ENCODE measurements at places on chromosomes 2 and 18.

GRCh38 chr2:8529706-8530277, 152.1 kb upstream of the ID2 start:
- DNase-seq: no peak

DNA sequence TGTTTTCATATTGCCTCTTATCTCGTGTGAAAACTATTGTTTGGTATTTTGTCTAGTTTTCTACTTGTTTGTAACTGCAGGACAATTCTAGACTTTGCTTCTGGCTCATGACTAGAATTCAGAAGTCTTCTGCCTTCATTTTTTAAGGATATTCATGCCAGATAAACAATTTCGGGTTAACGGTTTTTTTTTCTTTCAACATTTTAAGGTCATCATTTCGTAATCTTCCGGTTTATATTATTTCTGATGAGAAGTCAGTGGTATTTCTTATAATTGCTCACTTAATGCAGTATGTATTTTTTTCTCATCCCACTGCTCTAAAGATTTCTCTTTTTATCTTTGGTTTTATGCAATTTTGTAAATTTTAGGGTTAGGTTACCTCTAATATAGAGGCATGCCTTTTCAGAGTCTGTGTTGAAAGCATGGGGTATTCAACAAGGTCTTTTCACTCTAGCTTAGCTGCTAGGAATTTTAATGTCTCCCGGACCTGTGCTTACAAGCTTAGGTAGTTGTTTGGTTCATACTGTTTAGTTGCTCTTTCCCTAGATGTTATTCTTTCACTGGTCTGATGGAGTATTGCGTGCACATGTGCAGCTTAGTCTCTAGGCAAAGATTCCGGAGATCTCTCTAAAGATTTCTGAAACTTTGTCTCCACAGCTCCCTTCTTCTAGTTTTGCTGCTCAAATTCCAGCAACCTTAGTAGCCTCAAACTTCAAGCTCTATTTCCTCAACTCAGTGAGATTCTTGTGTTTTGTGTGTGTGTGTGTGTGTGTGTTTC, 198.1 kb downstream of the MCFD2 start:
- no peak for DNase-seq

DNA sequence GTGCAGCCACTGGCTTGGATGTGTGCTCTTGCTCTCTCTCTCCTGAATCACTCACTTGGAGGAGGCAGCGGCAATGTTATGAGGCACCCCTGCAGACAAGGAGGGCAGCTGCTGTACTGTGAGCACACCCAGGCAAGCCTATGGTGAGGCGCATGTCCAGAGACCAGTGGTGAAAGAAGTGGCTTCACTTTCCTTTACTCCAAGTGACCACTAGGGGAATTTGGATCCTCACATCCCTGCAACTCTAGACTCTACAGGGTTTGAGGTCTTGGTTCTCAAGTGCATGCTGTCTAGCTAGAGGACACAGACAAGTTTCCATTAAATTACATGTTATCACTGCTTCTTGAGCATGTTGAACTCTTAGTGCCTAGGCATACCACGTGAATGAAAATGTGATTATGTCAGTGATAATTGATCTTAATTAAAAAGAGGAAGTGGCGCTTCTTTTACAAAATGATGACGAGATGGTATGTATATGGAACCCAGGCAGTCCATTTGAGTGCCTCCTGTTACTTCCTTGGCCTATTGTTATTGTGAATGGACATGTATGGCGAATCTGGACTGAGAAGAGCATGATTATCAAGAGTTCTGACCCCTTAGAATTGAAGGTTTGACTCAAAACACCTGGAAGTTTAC, 181.0 kb upstream of the CDH2 start:
- no peak for DNase-seq

DNA sequence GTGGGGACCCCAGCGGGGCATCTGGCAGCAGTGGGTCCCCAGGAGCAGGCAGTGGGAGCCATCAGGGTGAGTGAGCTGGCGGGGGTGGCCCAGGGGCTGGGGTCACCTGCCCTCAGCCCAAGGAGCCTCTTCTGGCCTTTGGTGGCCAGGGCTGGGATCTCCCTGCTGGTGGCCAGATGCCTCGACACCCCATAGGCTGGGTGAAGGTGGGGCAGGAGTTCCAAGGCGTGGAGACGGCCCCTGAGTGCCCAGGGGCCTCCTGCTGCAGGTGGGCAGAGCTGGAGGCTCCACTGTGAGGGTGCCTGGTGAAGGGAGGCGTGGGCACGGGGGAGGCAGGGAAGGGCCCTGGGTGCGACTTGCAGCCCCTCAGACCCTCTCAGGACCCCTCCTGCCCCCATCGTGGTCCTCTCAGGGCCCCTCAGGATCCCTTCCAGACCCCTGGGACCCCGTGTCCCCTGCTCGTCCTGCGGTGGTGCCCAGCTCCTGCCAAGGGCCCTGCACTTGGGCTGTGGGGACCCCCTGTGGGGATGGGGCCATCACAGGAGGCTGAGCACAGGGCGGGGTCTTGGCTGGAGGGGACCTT, 5.0 kb upstream of the GPR35 start:
- DNase-seq: no peak

- DNase-seq: no peak
Measured at GRCh38 chr2:158747281-158747680, 47.8 kb upstream of the DAPL1 start.

- DNase-seq: peak; percentile 50
Measured at GRCh38 chr2:43131051-43131889, 95.1 kb downstream of the ZFP36L2 start.

DNA sequence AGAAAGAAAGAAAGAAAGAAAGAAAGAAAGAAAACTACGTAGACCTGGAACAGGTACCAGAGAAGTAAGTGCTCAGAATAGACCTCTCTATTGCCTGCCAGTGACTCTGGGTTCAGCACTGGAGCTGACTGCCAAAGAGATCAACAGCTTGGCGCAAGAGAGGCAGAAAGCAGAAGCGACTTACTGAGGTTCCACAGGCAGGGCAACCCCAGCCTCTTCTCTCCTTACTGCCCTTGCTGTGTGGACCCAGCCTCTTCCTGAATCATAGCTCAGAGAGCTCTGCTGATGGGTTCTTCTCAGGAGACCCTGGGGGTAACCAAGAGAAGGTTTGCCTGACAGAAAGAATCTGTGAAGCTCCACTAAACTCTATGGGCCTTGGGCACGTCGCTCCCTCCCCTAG, 7.1 kb downstream of the CAPN13 start:
- no peak for DNase-seq

DNA sequence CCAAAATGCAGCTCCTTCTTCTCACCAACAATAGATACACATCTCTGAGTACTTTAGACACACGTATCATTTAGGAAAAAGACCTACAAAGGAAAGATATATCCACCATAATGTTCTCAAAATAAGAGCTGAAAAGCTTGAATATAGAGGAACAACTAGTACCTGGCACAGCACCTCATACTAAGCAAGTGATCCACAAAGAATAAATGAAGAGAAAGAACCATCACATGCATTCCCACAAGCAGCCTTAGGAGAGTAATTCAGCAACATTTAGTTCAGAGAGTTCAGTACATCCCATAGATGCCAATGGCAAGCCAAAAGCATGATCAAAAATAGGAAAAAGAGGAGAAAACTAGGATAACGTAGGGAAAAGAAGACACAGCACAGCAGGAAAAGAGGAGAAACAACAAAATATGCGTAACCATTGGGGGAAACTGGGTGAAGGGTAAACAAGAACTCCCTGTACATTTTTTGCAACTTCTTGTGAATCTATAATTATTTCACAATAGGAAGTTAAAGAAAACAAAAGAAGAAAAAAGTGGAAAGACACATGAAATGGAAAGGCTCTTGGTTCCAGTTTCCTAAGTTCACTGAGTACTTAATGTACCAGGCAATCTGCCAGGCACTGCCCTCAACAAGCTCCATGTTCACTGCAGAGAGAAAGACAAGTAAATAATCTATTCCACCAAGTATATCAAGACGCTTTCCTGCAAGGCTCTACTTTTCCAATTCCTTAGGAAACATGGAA, 22.3 kb downstream of the CLASP1 start:
- DNase-seq: no peak

GRCh38 chr18:32684096-32684495, 88.7 kb downstream of the KLHL14 start:
- no peak for DNase-seq

DNA sequence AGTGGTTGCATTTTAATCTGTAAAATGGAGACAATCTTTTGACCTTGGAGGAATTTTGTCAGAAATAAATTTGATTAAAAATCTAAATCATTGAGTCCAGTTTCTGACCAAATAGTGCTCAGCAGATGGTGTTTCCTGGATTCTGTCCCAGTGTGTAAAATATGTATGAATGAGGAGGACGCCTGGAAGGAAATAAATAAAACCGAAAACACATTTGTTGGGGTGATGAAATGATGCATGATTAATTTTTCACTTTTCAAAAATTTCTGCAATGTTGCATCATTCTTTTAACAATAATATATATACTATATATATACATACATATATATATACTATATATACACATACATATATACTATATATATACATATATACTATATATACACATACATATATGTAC, 261.1 kb upstream of the TRIB2 start:
- no peak for DNase-seq

GRCh38 chr2:196274387-196274809, 103.0 kb upstream of the STK17B start:
- no peak for DNase-seq

GRCh38 chr2:214079032-214079431, 331.8 kb upstream of the VWC2L start:
- no peak for DNase-seq

DNA sequence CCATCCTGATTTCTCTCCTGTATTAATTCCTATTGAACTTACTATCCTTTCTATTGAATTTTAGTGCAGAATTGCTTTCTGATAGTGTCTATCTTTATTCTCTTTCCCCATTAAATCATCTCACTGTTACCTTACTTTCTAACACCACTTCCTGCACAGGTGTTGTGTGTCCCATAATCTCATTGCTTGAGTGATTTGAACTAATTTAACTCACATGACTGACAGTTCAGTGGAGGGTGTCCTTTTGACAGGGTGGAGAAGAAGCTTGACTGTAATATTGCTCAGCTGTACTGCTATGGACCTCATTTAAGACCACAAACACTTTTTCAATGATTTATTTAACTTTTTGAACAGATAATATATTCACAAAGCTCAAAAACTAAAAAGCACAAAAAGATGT, 211.8 kb downstream of the NRXN1 start:
- DNase-seq: no peak

DNA sequence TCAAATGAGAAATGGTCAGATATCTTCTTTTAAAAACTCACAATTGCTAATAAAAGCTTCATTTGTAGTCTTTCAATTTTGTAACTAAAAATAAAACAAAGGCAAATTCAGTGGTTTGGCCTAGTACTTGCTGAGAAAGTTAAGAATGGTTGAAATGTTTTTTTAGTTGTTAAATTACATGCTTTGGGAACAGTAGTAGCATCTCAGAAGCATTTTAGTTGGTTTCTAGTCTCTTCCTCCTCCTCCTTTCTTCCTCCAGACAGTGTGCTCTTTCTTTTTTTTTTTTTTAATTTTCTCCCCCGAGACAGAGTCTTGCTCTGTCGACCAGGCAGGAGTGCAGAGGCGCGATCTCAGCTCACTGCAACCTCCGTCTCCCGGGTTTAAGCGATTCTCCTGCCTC, 9.8 kb downstream of the TRAK2 start:
- no peak for DNase-seq

- DNase-seq: no peak
Measured at GRCh38 chr18:58186258-58186948, 142.4 kb downstream of the NEDD4L start.

DNA sequence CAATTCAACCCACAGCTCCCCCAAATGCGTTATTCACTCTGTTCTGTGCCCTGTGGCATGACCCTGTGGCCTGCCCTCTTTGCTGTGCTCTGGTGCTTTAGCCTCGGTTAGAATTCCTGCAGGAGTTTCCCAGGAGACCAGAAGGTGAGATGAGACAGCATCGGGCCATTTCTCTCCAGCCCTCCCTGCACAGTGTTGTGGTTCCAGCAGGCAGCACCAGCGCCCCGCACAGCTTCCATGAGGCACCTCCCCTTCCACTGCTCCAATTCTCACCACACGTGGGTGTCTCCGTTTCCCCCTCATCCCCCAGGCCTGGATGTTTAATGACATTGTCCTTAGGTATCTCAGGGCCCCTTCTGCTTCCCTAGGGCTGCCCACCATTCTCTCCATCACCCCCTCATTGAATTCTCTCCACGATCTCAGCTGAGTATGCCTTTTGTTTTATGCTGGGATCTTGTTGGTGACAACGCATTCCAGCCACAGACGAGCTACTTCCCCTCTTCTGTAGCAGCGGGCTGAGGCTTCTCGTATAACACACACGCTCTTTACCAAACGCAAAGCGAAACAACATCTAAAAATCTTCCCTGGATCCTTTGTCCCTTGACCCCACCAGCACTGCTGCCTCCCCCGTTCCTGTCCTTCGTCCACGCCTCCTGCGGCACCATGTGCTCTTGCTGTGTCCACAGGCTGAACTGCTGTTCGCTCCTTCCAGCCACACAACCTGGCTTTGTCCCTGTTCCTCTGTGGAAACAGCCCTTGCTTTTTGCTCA, 35.1 kb downstream of the ACKR3 start:
- DNase-seq: no peak

- no peak for DNase-seq
Measured at GRCh38 chr18:9751371-9752031, 43.4 kb downstream of the RAB31 start.

DNA sequence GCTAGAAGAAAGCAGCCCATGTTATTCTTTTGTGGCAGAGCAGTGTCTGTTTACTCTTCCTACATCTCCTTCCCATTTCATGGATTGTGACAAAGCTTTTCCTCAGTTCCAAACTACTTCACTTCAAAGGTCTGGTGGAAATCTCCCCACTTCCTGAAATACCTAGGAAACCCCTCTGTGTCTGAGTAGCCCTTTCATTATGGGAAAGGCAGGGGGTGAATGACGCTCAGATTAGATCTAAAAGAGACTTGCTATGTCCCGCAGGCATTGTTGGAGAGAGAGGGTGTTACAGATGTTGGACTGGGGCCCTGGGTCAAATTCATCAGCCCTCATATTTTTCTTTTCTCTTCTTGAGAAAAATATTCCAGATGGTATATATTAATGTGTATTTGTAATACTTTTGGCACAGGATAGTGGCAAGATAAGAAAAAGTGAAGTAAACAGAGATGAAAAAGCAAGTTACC, 675.0 kb downstream of the IRS1 start:
- DNase-seq: no peak

GRCh38 chr18:43422518-43422917, 145.2 kb upstream of the SYT4 start:
- DNase-seq: no peak

GRCh38 chr2:126777620-126777978, 121.1 kb upstream of the TEX51 start:
- no peak for DNase-seq
